ENCODE measurements at places on chromosomes 7 and 10.

DNA sequence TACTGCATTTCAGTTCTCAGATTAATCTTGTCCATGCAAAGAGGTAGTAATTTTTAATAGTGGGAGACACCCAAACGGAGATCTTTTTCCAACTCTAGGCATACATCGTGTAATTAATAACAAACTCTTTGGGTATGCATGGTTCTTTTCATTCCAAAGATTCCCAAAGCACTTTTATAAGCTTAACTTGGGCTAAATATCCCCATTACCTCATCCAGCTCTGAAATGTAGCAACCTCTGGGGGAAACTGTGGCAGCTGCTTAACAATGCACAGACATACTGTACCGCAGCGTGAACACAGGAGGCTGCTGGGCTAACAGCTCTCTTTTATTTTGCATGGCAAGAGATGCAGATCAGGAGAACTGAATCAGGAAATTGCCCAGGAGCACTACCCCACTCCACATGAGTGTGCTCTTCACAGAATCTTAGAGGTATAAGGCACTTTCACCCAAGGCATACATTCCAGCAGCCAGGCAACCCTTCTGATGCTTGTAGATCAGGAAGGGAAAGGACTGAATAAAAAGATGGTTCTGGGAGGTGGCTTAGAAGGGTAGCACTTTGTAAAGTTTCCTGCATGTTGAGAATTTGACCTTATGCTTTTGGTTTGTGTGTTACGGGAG lies 114.4 kb upstream of the GLI3 start:
- DNase-seq = no peak

- DNase-seq = no peak
Observed at GRCh38 chr7:111091593-111092358, 849 bp downstream of the LRRN3 start.

DNA sequence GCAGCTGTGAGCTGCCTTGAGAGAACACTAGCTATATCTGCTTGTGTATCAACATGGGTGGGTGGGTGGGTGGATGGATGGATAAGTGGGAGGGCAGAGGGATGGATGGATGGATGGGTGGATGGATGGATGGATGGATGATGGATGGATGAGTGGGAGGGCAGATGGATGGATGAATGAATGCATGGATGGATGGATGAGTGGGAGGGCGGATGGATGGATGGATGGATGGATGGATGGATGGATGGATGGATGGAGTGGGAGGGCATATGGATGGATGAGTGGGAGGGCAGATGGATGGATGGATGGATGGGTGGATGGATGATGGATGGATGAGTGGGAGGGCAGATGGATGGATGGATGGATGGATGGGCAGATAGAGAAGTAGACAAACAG lies 76.1 kb downstream of the MKI67 start:
- DNase-seq = no peak

DNA sequence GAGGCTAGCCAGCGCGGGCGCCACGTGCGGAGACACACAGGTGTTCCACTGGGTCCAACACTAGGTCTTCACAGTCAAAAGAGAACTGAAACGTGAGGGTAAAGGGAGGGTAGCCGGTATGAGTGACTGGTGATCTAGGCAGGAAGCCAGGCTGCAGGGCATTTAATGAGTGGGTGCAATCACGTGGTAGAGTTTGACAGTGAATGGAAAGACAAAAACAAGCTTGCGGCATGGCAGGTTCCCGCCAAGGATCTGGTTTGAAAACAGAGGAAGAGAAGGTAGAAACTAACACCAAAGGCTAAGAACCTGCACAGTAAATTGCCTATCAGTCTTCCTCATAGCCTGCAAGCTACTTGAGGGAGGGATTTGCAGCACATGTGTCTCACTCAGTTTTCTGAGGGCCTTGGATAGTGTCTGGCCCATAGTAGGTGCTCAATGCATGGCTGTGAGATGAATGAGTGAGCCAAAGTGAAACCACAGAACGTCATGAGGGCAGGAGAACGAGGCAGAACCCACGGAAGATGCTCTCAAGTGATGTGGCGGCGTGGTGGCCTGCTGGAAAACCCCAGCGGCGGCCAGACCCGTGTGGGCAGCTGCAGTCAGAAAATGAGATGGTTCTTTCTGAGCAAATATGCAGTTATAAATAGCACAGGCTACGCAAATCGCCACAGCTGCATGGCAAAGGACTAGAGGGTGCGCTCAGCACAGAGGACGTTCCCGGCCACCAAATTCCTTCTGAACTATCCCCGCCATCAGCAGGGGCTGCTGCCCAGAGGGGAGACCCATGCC lies 183.6 kb upstream of the NFE2L3 start:
- no peak for DNase-seq

DNA sequence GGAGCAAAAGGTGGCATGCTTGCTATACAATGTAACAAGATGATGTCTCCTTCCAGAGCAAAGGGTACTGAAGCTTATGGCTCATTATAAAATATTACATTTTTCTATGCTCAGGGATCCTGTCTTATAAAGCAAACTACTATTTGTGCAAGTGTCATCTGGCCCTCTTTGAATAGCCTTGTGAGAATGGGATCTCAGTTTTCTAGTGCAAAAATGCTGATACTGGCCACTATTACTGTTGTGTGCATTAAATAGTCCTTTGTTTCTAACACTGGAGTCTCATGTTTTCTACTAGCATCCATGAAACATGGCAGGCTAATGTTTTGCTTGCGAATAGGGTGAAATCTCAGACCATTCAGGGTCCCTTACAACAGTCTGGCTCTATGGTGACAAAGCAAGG lies 823.0 kb downstream of the REEP3 start:
- DNase-seq = no peak

DNA sequence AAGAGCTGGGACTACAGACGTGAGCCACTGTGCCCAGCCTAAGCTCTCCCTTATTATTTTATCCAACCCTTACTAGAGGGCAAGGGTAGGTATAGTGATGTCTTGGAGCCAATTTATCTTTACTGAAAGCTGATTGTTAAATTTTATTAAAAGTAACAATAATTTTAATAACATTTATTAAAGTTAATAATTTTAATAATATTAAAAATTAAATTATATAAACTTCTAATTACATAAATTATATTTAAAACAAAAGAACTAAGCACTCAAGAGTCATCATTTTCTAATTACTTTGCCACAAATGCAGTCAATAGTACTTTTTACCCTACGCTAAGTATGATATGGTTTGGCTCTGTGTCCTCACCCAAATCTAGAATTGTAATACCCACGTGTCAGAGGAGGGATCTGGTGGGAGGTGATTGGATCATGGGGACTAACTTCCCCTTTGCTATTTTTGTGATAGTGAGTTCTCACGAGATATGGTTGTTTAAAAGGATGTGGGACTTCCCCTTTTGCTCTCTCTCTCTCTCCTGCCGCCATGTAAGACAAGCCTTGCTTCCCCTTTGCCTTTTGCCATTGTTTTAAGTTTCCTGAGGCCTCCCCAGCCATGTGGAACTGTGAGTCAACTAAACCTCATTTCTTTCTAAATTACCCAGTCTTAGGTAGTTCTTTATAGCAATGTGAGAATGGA lies 58.4 kb upstream of the ETV1 start:
- no peak for DNase-seq

DNA sequence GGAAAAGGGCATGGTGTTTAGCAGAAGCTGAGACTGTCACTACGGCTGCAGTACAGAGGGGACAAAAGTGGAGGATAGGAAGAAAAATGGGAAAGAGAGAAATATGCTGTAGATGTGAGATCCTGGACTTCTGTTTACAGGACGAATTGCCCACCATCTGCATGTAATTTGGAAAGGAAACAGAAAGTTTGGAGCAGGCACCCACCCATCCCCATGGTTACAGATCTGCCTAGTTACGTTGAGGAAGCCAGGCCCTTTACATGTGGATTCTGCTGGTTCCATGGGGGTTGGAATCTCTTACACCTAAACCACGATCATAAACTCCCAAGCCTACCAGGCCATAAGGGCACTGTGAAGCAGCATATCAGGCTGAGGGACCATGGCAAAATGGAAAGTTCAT lies 84.3 kb downstream of the WDFY4 start:
- no peak for DNase-seq

- DNase-seq = no peak
Observed at GRCh38 chr7:87689374-87689773, 61.2 kb downstream of the RUNDC3B start.

DNA sequence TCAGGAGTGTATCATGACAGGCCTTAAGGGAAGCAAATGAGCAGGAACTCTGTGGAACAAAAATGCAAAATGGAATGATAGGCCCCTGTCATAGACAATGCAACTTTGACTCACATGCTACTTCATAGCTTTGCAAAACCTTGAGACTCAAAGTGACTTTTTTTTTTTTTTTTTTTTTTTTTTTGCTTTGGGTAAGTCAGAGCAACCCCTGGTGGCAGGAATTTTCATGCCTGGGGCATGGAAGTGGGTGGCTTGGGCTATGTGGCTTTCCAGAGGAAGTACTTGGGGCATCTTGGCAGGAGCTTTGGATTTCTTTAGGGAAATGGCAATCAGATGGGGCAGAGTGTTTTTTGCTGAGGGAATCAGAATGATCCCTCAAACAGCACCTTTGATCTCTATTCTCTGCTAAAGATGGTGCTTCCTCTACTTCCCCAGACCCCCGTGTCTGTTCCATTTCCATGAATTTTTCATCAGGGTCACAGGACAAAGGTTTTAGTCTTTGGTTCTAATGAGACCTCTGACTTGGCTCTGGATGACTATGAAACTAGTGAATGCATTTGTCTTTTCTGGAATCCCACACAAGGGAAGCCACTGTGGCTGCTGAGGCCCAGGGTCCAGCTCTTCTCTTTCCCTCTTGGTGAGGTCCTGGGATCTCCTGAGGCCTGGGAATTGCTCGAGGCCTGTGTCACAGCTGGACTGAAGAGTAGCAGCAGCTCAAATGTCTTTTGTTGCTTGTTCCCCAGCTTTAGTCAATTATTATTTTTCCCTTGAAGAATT lies 62.8 kb downstream of the TACC2 start:
- no peak for DNase-seq

GRCh38 chr7:149819961-149820340 lies 18.2 kb upstream of the ZNF862 start:
- DNase-seq = no peak

DNA sequence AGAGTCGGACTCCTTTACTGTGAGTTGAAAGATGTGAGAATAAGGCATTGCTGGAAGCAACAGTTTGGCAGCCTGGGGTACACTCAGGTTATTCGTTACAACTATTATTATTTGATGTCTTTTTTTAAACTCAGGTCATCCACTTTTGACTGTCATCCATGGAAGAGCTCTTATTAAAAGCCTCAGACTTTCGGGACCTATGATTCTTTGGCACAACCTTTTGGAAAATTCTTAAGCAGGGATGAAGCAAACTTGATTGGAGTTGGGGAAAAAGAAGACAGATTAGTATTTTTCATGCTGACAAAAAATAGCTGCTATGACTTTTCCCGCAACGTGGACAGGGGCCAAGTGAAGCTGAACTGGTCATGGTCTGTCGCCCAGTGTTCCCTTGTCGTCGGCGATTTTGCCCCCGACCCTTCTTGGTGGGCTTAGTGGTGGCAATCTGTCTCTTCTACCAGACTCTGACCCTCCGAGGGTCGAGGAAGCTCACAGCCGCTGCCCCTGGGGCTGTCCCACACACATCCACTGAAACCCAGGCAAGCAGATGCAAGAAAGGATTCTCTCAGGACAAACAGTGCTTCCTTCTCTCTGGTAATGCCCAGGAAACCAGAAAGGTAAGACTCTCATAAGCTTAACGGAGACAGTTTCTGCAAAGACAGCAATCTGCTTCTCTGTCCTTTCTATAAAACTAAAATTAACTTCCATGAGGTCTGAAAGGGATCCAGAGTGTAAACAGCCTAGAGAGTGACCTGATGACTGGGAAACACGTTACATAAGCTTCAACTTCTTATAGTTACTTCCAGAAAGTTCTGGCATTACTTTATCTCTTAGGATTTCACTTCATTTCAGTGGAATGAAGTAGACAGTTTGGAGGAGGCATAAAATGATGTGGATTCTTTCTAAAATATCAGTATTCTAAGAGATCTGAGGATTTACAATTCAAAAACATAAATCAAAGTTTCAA lies 1.0 kb downstream of the CPED1 start:
- DNase-seq = no peak

DNA sequence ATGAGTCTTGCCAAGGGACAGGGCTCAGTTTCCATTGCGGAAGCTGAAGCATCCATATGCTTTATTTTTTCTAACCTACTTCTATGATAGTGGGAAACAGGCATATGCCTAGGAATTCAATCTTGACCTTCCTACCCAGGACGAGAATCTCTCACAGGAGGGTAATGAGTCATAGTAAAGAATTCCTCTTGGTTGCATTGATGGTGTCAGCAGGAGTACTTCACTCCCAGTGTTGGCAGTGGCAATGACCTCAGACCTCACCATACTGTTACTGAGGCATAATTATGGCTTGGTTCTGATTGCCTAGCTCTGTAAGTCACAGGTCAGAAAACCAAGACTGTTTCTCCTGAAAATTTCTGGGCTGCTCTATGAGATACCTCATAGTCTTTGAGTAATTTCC lies 552.9 kb downstream of the ARL4A start:
- DNase-seq = peak; percentile 1

DNA sequence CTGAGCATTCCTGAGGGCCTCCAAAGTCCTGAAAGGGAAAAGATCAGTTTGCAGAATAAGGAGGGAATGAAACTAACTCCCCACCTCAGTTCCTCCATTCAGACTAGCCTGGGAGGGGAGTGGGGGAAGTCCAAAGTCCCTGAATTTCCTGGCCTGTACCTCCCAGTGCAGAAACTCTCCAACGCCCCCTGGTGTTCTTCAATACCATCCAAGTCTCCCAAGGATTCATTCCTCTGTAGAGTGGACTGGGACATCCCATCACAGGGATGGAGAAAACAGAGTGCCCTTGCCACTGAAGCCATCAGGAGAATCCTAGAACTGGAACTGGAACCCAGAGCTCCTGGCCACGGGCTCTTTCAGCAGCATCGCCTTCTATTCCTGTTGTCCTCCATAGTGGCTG lies 1.6 kb upstream of the COL13A1 start:
- no peak for DNase-seq

GRCh38 chr10:78432583-78432982 lies 398.9 kb downstream of the RPS24 start:
- DNase-seq = no peak

DNA sequence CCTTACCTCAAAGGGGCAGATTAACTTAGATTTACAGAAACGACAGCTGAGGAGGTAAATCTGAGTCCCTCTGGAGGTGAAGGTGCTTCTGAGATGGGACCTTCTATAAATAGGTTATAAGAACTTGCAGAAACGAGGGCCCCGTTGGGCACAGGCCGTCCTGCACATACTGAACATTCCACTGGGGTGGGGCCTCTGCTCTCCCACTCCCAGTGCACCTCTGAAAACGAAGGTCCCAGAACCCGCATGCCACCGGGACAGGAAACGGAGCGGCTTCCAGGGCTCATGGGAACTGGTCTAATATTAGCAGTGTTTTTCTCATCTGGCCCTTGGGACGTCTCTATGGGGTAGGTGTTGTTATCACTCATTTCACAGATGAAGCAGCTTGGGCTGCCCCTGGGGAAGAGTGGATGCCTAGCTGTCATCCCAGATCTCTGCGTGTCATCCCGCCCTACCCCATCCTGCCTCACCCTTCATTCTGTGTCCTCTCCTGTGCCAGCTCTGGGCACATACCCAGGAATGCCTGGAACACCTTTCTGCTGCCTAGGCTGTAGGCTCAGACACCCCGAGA lies 19.6 kb downstream of the C10orf62 start:
- DNase-seq = no peak

- no peak for DNase-seq
Observed at GRCh38 chr10:96560966-96561887, 25.6 kb downstream of the TM9SF3 start.

All from iPS DF 6.9 (cell line).